ENCODE measurements at places on chromosomes 11 and 22.

DNA sequence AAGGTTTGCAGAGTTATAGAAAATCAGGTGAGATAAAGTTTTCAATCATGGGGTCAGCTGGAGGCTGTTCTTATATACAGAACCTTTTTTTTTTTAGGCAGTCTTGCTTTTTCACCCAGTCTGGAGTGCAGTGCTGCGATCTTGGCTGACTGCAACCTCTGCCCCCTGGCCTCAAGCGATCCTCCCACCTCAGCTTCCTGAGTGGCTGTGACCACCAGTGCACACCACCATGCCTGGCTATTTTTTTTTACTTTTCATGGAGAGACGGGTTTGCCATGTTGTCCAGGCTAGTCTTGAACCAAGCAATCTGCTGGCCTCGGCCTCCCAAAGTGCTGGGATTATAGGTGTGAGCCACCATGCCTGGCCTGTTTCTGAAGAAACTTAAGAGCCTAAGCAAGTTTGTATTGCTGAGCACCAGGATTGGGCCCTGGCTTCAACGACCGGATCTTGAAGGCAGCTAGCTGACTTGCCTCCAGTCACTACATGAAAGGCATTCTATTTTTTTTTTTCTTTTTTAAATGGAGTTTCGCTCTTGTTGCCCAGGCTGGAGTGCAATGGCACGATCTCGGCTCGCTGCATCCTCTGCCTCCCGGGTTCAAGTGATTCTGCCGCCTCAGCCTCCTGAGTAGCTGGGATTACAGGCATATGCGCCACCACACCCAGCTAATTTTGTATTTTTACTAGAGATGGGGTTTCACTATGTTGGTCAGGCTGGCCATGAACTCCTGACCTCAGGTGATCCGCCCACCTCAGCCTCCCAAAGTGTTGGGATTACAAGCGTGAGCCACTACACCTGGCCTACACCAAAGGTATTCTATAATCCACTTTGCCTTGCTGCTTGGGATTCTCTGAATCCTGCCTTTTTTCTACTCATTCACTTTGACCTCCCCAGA is 7.6 kb downstream of the XBP1 start:
- no peak for DNase-seq

DNA sequence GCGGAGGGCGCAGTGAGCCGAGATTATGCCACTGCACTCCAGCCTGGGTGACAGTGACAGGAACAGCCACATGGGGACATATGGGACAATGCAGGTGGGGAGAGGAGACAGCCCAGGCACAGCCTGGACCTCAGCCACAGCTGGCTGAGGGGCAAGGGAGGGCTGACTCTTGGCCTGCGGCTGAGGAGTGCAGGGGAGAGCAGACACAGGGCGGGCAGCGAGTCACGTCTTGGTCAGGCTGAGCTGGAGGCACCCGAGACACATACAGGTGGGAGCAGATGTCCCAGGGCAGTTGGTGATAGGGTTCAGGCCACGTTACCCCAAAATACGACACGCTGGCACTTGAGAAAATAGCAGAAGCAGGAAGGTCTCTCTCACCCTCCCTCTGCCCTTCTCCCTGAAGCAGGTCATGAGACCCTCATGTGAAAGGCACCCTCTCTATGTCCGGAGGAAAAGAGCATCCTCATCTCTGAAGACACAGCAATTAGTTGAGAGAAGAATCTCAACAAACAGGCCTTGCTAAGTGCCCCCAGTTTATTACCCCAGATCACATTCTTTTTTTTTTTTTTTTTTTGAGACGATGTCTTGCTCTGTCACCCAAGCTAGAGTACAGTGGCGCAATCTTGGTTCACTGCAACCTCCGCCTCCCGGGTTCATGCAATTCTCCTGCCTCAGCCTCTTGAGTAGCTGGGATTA is 10.5 kb downstream of the KIAA0930 start:
- DNase-seq = no peak

DNA sequence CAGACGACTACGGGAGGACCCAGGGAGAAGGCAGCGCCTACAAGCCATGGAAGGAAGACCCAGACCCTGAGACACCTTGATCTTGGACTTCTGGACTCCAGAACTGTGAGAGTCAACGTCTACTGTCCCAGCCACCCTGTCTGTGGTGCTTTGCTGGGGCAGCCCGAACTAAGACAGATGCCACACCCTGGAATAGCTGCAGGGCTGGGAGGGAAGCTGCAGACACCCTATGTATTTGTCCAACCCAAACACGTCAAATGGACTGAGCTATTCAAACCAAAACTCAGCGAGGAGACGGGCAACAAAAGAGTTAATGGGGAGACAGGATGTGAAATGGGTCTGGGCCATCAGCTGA is 169.3 kb downstream of the CTTN start:
- no peak for DNase-seq

- DNase-seq = no peak
Observed at GRCh38 chr11:17475666-17476316, 854 bp downstream of the ABCC8 start.

DNA sequence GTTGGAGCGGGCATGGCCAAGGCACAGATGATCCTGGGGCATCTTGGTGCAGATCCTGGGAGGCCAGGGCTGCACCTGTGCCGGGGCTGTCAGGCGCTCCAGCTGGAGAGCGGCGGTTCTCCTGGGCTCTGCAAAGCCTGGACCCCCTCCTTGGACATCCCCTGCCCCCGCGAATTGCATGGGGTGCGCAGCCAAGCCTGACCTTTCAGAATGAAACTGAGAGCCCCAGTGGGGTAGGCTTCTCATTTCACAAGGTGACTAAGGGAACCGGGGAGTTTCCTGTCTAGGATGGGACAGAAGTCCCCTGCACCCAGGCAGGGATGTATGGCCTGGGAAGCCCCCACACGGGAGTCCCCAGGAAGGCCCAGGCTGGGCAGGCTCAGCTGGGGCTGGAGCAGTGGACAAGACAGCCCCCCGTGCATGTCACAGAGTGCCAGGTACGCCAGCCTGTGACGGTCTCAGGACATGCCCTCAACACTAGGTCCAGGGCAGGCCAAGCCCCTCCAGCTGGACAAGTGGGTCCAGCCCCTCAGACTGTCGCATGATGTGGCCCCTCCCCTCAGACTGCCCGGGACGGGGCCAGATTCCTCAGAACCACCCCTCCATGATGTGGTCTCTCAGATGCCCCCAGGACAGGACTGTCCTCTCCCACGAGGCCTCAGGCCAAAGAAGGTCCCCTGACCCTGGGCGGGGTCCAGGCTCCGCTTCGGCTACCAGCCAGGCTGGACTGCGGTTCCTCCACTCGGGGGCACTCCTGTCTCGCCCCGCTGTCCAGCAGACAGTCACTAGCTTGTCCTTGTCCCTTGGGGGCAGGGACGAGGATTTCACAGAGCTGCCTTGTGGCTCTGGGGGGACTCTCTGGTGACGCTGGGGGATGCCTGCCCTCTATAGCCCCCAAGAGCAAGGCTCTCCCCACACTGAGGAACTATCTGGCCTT is 2.3 kb downstream of the LSP1 start:
- DNase-seq = no peak

- no peak for DNase-seq
Observed at GRCh38 chr22:20574920-20575353, 67.5 kb downstream of the MED15 start.

- no peak for DNase-seq
Observed at GRCh38 chr11:109527496-109527895, 105.5 kb downstream of the C11orf87 start.

- no peak for DNase-seq
Observed at GRCh38 chr11:126578021-126578420, 222.5 kb downstream of the ST3GAL4 start.

- no peak for DNase-seq
Observed at GRCh38 chr11:44747316-44747715, 20.6 kb downstream of the TSPAN18 start.

- no peak for DNase-seq
Observed at GRCh38 chr22:31354515-31354914, 8.4 kb upstream of the PATZ1 start.

All from NCI-H1930 (cell line).